ENCODE measurements at places on chromosomes 1 and 21.

GRCh38 chr21:31908106-31909031, 35.5 kb downstream of the HUNK start:
- no peak for DNase-seq

- DNase-seq, result no peak
Measured at GRCh38 chr1:75129983-75130789, 4.0 kb upstream of the LHX8 start.

DNA sequence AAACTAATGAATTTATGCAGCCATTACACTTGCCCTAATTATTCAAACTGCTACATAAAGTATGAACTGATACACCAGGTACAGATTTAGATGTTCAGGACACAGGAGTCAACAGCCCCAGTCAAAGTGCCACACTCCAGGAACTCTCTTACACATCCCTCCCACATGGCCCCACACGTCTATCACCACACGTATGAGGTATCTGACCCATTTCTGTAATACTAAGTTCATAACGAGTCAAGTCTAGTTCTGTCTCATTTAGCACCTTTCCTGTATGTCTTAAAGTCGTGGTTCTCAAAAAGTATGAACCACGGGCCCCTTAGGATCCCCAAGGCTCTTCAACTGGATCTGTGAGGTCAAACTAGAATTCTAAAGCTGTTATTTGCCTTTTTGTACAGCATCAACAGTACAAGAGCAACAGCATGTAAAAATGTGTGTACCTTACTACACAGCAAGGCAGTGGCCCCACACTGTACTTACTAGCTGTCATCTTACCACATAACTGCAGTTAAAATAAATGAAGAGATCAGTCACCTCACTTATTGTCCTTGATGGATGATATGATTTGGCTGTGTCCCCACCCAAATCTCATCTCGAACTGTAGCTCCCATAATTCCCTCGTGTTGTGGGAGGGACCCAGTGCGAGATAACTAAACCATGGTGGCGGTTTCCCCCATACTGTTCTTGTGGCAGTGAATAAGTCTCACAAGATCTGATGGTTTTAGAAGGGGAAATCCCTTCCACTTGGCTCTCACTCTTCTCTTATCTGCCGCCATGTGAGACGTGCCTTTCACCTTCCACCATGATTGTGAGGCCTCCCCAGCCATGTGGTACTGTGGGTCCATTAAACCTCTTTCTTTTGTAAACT, 42.6 kb downstream of the SIPA1L2 start:
- DNase-seq, result no peak

DNA sequence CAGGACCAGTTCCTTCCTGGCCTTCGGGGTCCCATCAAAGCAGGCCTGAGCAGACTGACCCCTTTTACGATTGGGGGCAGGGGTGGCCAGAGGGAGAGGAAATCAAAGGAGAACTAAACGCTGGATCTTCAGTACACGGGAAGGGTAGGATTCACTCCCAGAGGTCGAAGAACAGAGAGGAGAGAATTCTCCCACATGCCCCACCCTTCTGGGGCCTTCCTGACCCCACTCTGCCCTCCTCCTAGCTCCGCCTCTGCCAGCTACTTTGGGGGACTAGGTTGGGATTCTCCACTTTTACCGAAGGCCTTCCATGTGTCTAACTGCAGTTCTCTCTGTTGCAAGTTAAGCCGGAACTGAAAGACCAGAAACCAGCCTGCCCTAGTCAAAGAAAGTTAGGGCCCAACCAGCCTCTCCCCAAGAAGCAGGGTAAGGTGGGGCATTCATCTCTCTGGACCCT, 654 bp upstream of the ARHGEF2 start:
- DNase-seq, result peak; percentile 35

GRCh38 chr1:190479050-190479397, 1.4 kb upstream of the BRINP3 start:
- no peak for DNase-seq

GRCh38 chr1:56289260-56289659, 290.1 kb downstream of the PLPP3 start:
- DNase-seq, result no peak

DNA sequence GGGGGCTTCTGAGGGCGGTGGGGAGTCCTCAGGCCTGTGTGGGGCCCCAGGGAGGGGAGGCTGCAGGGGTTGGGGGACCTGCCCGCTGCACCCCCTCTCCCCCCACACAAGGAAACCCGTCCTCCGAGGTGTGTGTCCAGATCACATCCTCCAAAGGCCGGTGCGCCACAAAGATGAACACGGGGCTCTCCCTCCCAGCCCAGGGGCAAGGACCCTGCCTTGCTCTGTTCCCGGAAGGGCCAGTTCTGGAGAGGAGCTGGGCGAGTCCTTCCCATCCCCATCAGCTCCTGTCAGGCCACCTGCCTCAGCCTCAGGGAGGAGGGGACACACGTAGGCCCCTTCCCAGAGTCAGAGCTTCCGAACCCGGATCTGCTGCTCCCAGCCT, 2.5 kb upstream of the TTLL10 start:
- no peak for DNase-seq

DNA sequence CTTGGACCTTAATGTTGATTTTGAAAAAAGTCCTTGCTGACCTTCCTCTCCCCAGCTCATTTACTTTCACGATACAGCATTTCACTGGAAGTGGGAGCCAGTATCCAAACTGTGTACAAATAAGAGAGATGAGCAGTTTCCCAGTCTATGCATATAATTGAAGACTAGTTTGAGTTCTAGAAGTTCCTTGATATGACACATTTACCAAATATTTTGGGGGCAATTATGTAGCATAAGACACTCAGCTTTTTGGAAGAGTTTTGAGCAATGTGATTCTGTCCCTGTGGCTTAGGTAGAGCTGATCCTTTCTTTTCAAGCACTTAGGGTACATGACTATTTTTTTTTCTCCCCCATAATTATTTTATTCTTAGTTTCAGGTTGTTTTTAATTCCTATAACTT, 26.4 kb downstream of the GIPC2 start:
- no peak for DNase-seq

DNA sequence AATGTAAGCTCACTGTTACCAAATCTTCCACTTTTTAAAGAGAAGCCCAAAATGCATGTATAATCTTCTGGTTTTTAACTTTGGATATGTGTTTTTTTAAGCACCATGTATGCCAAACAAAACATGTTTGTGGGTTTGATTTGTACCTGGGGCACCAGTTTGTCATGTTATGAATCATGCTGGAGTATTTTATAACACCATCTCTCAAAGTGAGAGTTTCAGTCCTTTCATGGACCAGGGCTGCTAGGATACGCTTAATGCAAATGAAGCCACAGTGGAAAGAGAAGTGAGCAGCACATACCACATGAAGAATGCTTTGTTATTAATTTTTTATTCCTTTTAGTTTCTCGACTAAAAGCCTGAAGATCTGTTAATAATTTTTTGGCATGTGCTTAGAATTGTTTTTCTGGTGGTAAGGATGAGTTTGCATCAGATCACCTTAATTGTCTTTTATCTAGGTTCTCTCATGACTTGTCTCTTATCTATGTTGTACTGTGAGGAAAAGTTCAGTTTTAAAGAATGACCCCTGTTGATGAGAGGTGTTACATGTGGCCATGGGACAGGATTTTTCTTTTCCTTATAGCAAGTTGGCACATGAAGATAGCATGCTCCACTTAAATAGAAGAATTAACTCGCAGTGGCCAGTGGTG, 2.0 kb upstream of the RABGAP1L start:
- peak; percentile 37 for DNase-seq

GRCh38 chr1:51956528-51957509, 33.7 kb downstream of the RAB3B start:
- DNase-seq, result no peak

DNA sequence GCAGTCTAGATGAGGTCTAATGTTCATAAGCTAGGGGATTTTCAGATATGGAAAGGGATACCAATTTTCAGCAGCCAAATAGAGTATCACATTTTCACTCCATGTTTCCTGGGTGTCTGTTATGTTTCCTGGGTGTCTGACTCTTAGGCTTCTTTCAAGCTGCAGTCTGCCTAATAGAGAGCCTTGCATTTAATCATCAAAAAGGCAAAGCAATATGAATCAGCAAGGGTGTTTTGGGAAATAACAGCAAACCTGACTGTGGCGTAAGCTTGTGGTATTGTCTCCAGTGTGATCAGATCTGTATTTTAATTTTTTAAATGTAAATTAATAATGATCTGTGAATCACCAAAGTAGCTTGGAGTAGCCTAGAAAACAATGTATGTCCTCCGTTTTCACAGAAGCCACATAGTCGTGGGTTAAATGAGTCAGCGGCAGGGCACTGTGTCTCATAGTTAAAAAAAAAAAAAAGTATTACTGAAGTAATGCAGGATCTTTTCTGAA, 10.4 kb downstream of the LGALS8 start:
- DNase-seq, result no peak

- no peak for DNase-seq
Measured at GRCh38 chr1:117215733-117216462, 5.2 kb upstream of the VTCN1 start.

DNA sequence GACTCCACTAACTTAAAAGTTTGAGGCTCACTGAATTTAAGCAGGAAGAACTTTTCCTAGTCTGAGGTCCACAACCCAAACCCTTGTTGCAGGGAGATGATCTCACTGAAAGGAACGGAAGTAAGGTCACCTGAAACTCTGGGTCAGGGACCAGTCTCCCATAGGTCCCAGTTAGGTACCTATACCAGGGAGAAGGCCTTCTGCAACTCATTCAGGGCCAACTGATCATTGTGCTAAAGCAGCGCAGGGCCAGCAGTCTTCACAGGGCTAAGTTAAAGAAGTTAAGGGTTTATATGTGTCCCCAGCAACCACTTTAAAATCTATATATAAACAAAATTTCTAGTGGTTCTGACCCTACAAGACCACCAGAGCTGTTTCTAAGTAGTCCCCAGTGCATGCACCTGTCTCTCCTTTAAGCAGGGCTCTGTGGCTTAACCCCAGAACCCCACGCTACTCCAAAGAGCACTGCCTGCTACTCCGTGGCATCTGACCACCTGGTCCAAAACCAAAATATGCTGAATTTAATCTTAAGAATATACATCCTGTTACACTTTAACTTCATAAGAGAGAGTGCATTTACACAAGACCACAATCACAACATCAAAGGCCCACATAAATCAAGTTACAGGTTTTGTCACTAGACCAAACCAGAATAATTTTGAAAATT, 2.8 kb downstream of the SRSF10 start:
- DNase-seq, result no peak

DNA sequence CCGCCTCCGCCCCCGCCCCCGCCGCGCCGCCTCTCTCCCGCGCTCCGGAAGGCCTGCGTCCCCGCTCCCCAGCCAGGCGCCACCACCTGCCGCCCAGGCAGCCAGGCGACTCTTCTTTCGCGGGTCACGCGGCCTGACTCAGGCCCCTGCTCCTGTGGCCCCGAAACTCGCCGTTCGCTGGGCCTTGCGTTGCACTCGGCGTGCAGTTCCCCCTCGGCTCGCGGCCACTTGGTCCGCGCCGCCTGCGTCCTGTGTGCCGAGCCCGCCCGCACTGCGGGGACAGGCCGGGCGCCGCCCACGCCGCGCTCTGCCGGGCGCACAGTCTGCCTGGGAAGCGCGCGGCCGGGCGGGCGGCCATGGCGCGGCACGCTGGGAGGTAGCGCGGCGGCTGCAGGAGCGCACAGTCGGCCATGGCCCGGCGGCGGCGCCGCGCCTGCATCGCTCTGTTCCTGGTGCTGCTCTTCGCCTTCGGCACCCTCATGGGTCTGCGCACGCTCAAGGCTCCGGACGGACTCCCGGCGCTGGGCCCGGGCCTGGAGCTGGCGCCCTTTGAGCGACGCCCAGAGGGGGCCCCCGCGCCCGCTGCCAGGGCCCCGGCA, at the start of gene MANEAL:
Gene MANEAL, plus strand, starts transcription at position 75 of the 599 bp plus-strand sequence. Its CDS starts 336 bp downstream, at position 411.
- DNase-seq, result peak; percentile 30

DNA sequence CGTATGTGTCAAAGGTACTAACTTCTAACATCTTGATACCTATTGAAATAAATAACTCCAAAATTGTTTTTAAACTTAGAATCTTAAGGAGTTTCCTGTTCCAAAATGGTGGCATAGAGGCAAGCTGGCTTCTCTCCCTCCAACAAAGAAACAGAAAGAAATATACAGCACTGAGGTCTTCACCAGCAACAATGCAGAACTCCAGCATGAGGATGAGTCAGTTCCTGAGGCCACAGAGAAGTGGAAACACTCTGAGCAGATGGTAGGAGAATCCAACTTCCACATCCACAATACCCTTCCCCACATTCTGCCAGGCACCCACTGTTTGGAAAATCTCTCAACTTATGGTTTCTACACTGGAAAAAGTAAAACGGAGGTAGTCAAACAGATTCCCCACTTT, 12.2 kb upstream of the PPIH start:
- DNase-seq, result no peak

DNA sequence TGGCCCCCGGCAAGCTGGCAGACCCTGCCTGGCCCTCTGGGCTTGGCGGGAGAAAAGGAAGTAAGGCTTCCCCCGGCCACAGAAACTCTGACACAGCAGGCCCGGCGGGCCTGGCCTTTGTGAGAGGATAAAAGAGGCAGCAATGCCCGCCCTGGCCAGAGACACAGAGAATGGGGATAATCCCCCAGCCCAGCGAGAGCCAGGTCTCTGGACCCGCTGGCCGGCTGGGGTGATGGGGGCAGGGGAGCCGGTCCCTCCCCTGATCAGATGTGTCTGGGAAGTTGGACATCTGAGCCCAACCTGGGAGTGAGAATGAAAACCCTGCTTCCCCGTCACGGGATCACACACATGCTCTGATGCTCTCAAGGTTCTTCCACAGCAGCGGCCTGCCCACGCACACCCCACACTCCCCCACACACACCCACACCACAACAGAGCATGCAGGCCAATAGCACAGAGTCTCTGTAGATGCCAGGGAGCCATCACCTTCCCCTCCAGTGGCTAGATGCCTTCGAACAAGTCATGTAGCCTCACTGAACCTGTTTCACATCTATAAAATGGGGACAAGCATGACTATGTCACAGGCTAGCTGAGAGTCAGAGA, 4.2 kb downstream of the RSPO1 start:
- DNase-seq, result no peak

- no peak for DNase-seq
Measured at GRCh38 chr1:160414881-160415280, 14.5 kb downstream of the VANGL2 start.

DNA sequence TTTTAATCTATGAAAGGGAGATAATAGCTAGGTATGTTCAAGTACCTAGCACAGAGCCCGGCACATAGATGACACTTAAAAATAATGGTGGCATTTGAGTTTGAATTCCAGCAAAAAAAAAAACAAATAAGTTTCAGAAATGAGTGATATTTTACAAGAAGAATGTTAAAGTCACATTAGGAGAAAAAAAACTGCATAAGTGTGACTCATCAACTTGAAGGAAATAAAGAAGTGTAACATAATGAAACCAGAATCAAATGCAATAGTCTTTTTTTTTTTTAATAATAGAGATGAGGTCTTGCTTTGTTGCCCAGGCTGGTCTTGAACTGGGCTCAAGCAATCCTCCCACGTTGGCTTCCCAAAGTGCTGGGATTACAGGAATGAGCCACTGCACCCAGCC, 17.1 kb downstream of the DNASE2B start:
- DNase-seq, result no peak

GRCh38 chr1:203171341-203172183, 4.1 kb downstream of the MYBPH start:
- DNase-seq, result no peak

GRCh38 chr1:109832945-109833344, 69.2 kb upstream of the EPS8L3 start:
- DNase-seq, result no peak

DNA sequence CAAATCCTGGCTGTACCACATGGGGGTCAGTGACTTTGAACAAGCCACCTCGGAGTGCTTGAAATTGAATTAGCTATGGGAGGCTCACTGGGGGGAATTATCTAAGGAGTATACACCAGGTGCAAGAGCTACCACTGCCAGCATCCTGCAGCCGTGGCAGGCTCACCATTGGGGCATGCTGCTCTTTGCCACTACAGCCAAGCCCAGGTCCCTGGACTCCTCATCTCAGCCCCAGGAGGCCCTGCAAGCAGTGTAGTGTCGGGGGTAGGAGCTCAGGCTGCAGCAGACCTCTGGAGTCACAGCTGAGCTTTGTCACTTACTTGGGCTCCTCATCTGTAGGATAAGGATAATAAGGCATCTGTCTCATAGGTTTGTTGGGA, 35.3 kb downstream of the ACOT11 start:
- no peak for DNase-seq
